NCI-H1417 treated with DMSO at 0.1 percent for 48 hours (cell line): ENCODE measurements at places on chromosomes 13 and 19.

- DNase-seq: no peak
These were observed 213.4 kb upstream of the PCDH17 start for GRCh38 chr13:57418067-57418677.

GRCh38 chr13:104584481-104584880 is 1518.3 kb upstream of the SLC10A2 start:
- DNase-seq: no peak

DNA sequence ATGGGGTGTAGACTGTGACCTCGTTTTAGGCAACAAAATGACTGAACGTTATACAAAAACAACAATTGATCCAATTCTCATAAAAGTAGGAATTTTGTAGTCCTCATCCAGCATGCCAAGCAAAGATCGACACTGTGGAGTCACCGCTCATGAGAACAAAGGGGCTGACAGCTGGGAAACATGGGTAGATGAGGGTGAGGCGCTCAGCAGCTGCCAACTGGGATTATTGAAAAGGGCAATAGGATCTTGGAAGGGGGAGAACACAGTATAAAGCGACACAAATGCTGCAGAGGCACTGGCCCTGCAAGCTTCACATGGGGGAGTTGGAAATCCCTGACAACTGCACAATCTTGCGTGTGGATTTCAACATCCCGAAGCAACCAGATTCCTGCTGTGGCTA is 5.4 kb upstream of the ZNF765 start:
- no peak for DNase-seq

- DNase-seq: no peak
These were observed 138.6 kb upstream of the UFM1 start for GRCh38 chr13:38210928-38211596.

- no peak for DNase-seq
These were observed 23.4 kb downstream of the DGKH start for GRCh38 chr13:42071672-42072419.

- DNase-seq: no peak
These were observed 5.1 kb upstream of the ZNF77 start for GRCh38 chr19:2949939-2950285.

- DNase-seq: no peak
These were observed 89.9 kb upstream of the MAB21L1 start for GRCh38 chr13:35566340-35566739.

- DNase-seq: no peak
These were observed 35.2 kb upstream of the MIR17HG start for GRCh38 chr13:91312324-91312723.

DNA sequence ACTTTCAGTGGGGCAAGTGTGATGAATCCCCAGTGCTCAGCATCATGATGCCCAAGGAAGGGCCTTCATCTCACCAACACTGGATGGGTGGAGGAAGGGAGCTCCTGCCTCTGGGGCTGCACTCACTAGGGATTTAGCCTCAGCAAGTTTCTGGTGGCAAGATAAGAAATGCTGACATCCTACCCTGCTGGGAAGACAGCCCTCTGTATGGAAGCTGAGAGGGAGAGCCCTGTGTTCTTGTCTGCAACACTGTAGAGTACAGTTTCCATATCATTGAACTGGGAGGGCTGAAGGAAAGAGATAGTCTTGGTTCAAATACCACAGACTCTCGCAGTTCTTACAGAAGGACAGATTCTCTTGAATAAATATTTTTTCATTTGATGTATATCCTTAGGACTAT is 7.3 kb upstream of the ZNF460 start:
- no peak for DNase-seq

GRCh38 chr13:43240278-43240677 is 216.9 kb downstream of the DNAJC15 start:
- DNase-seq: no peak

- no peak for DNase-seq
These were observed 591 bp downstream of the DEDD2 start for GRCh38 chr19:42216653-42217519.

DNA sequence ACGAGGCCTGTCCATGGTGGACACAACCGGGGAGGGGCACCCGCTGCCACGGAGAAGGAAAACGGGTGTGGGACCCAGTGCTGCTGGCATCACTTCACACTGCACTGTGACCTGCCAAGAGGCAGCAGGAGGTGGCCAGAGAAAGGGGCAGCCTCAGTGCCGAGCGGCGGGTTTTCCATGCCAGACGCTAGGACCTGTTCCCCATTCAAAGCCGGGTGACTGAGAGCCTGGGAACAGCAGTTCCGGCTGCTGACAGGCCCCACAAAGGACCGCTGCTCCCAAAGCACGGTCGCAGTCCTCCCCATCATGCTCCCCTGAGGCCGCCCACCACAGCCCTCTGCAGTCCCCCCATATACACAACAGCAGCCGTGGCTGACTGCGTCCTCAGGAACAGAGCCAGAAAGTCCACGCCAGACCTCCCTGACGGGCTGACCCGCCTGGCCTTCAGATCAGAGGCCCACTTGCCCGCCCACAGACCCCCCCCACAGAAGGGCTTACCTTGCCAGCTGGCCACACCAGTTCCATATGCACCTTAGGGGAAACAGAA is 5.4 kb downstream of the AKAP8 start:
- no peak for DNase-seq

DNA sequence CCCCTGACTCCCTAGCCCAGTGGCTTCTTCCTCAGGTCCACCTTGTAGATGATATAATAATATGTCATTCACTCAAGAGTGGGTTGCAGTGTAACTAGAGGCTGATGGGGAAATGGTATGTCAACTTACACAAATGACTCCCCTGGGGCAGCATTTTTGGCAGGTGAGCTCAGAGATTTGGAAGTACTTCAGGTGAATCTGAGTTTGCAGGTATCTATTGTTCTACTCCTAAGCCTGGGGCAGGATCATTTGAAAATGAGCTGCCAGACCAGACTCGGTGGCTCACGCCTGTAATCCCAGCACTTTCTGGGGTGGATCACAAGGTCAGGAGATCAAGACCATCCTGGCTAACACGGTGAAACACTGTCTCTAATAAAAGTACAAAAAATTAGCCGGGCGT is 11.6 kb upstream of the CNMD start:
- no peak for DNase-seq

DNA sequence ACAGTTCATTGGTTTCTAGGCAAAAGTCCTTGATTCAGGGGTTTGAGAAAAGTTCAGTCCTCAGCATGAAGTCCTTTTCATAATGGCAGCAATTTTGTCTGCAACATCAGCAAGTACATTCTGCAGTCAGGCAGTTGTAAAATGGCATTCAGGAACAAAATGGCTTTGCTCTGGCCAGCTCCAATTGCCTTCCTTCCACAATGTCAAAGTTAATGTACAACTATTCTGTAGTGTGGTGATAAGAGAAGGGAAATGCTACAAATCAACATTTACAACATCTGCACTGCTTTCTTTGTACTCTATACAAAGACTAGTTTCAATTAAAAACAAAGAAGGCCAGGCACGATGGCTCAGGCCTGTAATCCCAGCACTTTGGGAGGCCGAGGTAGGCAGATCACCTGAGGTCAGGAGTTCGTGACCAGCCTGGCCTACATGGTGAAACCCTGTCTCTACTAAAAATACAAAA is 1.8 kb upstream of the NEK3 start:
- no peak for DNase-seq

DNA sequence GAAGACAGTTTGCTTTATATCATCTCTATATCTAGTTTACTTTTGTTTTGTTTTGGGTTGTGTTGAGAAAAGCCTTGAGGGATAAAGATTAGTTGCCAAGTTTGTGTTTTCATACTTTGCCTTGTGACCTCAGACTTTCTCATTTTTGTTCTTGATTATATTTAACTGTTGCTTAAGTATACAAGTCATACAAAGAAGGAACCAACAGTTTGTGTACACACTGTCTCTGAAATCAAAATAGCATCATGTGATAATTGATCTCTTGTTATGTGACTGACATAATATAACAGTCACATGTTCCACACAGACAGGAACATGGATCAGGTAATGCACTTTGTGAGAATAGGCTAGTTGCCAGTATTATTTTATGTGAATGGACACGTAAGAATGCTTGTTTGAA is 70.8 kb downstream of the SHISA2 start:
- DNase-seq: no peak

DNA sequence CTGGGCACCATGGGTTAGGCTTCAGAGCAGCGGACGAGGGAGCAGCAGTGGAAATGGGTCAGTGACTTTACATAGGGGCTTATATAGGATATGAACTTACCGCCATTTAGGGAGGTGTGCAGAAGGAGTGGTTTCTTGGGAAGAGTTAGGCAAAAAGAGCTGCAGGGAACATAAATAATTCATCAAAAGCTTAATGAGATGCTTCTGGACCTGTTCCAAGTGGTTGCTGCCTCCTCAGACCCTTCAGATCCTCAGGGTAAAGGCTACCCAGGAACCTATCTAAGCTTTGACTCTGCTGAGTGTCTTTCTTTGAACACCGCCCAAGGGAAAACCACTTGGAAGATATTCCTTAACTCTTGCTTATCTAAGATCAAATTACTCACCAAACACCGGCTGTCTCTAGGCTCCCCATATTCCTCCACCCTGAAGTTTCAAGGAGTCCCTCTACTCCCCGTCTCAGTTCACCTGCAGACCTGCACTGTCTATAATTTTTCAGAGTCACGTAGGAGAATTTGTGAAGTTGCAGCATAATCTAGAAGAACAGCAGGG is at the start of gene IGFL4:
Gene IGFL4 (minus strand): TSS at position 51 of the 549 bp plus-strand sequence. CDS start 40 bp downstream, at position 11.
- no peak for DNase-seq

GRCh38 chr19:15247107-15248014 is 15.1 kb upstream of the EPHX3 start:
- DNase-seq: no peak

DNA sequence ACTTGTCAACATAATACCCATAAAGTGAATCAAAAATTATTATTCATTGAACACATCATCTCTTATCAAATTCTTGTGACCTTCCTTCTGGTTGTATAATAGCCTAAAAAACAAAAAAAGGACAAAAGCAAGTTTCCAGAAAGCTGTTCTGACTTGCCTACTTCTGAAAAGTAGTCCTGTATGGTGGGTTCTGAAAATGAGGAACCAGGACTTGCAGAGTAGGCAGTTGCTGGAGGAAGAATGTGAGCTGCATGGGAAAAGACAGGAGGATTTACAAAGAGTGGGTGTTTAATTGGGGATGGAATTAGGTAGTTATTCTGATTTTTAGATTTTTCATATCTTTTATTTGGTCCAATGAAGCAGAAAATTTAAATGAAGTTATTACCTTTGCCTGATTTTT is 56.7 kb downstream of the RCBTB2 start:
- no peak for DNase-seq

DNA sequence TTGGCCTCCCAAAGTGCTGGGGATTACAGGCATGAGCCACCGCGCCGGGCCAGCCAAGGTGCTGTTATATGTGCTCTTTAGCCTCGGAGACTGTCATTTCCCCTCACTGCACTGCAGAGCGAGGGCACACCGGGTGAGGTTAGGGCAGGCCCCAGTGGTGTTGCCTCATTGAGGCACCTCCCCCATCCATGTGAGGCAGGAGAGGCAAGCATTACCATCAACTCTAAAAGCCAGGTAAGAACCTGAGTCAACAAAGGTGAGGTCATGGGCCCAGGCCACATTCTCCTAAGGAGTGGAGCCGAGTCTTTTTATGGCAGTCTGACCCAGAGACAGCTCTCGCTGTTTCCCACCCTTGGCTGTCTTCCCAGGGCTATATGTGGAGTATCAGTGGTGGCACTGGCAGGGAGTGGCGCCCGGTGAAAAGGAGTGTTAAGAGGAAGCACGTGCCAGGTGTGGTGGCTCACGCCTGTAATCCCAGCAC is 10.9 kb downstream of the B3GNT8 start:
- no peak for DNase-seq

DNA sequence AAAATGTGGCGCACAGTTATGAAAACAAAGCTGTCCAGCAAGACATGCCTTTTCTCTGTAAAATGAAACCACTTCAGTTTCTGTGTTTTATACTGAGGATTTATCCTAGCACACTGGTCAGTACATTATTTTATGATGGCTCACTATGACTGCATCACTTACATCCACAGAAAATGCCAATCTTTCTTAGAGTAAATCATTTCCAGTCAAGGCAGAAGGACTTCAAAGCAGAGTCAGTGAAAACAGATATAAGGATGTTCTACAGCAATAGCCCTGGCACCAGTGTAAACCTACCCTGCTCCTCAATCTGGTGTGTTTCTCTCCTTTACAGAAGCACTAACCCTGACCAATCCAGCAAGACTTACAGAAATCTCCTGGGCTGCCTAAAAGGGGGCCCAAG is 473.5 kb downstream of the GPC6 start:
- no peak for DNase-seq

GRCh38 chr13:26502826-26503225 is 54.7 kb upstream of the WASF3 start:
- no peak for DNase-seq

DNA sequence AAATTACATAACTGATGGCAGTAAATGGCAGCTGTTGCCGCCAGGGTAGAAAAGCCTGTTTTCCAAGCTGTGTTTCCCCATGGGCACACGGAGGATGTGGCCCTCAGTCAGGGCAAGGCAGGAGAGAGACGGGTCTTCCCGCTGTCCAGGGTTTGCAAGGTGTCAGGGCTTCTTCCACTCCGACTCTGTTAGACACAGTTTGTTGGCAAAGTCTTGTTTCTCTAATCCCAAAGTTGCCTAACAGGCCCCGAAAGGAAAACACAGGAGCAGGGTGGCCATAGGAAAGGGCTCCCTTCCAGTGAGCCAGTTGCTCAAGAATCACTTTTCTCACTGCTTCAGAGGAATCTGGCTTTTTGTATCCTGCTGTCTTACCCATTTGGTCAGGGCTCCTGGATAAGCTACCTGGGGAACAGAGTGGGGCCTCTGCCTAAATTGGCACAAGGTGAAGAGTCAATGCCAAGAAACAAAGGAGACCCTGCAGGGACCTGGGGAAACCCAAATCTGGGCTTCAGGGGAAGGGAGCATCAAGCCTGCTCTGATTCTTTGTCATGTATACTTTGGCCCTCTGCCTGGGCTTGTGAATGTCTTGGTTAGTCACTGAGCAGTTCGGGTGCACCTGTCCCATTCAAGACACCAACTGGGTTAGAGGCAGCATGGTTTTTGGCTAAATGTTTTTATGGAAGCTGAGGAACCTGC is 29.0 kb upstream of the CXCL17 start:
- DNase-seq: no peak

DNA sequence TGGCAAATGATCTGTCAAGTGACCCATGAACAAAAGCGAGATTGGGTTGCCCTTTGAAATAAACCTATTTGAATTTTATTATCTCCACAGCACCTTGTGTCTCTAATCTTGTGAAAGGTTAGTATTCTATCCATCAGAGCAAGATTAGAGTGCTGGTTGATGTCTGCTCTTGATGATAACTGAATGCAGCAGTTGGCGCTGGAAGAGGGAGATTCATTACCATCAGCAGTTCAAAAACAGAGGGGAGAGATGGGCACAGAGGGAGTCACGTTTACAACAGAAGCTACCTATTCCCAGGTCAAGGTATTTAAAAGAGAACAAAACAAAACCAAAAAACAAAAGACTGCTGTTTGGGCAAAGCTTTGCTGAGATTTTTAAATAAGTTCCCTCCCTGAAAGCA is 588.1 kb downstream of the GPC6 start:
- DNase-seq: no peak

GRCh38 chr13:109162248-109163036 is 533.0 kb downstream of the MYO16 start:
- DNase-seq: no peak

- DNase-seq: no peak
These were observed 9.8 kb downstream of the FUT6 start for GRCh38 chr19:5829567-5830310.

- DNase-seq: peak; percentile 62
These were observed 441 bp upstream of the ZNF559 start for GRCh38 chr19:9323557-9323918.
